Kidney capillary endothelial cell (primary cell): ENCODE measurements at places on chromosomes 7 and 10.

GRCh38 chr10:123635745-123636144, 30.4 kb upstream of the GPR26 start:
- no peak for DNase-seq

- no peak for DNase-seq
Observed at GRCh38 chr7:26213807-26214515, 12.4 kb downstream of the CBX3 start.

- DNase-seq: no peak
Observed at GRCh38 chr7:79410345-79410744, 43.1 kb downstream of the MAGI2 start.

GRCh38 chr10:103583871-103584215, 90.3 kb downstream of the NEURL1 start:
- no peak for DNase-seq

GRCh38 chr7:44466300-44467216, 23.9 kb downstream of the NUDCD3 start:
- peak; percentile 45 for DNase-seq
